LNCaP clone FGC (cell line): ENCODE measurements at places on chromosomes 7 and 10.

DNA sequence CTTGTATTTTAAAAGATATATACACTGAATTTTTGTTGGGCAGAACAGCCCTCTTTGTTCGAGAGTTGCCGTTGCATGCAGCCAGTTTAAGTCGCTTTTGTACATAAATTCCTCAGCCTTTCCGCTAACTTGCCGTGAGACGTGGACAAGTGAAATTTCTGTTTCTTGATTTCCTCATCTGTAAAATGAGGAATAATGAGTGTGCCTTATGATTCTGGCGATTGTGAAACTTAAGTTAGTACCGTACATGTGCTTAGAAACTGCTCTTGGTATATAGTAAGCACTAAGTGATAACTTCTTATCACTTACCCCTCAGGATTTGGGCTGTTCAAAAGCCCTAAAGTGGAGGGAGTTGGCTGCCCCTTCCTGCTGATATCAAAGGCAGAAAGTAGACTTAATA lies 1.4 kb downstream of the CCNJ start:
- DNase-seq, result no peak

DNA sequence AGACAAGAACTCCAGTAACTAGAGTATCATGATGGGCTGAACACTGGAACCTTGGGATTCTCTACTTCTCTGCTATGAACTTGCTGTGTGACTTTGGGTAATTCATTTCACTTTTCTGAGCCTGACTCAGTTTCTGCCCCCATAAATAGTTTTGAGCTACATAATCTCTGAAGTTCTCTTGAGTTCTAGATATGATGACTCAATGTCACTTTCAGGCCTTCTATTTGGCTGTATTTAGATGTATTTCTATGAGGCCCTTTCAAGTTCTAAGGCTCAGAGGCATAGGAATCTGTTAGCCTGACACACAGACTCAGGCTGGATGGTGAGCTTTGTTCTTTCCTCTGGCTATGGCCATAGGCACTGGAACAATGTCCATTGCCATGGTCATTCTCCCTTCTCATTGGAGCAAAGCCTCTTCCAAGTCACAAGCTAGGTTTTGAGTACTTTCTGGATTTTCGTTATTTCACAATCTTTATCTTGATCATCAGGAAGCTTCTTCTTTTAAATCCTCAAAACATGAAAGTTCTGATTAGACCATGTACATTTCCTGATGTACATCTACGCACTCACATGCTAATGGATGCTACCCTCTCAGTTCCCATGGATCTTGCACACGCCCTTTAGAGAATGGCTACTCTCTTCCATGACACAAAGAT lies 101.6 kb downstream of the TES start:
- no peak for DNase-seq

DNA sequence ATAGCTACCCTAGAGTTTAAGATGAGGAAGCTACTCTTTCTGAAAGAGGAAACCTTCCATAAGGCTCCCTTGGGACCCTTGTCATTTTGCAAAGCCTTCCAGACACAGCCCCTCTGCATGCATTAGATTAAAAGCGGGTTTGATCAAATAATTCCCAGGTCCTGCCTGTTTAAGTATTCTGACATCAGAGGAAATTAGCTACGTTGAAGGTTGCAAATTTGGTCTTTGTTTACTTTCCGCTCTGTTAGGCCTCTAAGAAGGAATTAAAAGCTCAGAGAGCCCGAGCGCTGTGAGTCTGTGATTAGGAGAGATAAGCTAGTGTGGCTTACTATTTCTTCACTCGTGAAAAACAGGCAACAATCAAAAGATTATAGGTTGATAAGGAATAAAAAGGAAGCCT lies 1.4 kb upstream of the THSD7A start:
- DNase-seq, result no peak

- DNase-seq, result no peak
Measured at GRCh38 chr10:35577926-35578617, 27.1 kb upstream of the GJD4 start.

DNA sequence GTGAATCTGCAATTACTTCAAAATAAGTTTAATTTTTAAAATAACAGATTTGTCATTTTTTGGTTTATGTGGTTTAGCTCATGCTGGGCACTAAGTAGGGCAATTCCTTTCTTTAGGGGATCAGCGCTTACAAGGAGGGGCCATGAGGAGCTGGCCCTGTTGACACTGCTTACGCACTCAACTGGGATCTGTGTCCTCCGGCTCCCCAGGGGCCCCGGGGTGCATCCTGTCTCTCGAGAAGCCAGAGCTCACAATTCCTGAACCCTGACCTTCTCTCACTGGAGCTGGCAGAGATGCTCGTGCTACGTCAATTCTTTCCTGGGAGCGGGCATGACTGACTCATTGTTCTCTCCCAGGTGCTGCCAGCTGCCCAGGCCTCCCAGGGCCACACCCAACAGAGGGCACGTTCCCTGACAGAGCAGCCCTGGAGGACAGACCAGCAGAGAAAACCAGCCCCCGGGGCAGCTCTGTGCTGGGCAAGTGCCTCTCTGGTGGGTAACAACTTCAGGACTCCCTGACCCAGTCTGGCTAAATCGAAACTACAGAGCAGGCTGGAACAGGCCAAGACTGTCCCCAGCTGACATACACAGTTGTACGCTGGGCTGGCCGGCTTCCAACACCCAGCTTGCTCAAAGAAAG lies 36.8 kb downstream of the CTBP2 start:
- peak; percentile 55 for DNase-seq

DNA sequence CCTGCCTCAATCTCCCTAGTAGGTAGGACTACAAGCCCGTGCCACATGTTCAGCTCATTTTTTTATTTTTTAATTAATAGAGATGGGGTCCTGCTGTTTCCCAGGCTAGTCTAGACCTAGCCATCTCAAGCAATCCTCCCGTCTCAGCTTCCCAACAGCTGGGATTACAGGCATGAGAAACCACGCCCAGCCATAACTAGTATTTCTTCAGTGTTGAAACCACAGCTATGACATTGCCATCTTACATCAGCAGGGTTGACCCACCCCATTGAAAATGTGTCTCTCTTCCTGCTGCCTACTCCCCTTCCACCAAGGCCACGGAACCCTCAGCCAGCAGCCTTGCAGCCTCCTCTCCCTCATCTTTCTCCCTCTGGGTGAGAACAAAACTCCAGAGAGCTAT lies 62.1 kb upstream of the ZNF746 start:
- no peak for DNase-seq

- peak; percentile 50 for DNase-seq
Measured at GRCh38 chr10:22681783-22682183, 32.6 kb downstream of the PIP4K2A start.

DNA sequence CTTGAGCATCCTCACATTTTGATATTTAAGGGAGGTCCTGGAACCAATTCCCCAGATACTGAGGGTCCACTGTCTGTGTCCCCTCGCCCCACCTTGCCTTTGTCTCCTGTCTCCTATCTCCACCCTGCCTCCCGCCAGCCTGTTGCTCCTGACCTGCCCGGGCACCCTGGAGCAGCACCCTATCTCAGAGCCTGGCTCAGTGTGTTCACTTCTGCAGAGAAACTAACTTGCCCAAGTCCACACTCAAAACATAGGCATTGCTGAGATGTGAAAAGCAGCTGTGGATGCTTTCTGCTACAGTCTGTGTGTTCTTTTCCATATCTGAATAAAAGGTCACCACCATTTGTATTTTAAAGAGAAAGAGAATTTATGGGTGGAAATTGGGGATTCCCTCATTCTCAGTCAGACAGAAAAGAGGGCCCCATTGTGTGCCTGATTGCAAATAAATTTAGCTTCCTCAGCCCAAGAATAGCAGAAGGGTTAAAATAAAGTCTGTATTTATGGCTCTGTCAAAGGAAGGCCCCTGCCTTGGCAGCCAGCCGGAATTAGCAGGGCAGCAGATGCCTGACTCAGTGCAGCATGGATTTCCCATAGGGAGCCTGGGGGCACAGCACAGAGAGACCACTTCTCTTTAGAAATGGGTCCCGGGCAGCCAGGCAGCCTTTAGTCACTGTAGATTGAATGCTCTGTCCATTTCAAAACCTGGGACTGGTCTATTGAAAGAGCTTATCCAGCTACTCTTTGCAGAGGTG lies 161.3 kb downstream of the EGFR start:
- no peak for DNase-seq

- no peak for DNase-seq
Measured at GRCh38 chr7:130208516-130208915, 856 bp downstream of the SSMEM1 start.

GRCh38 chr10:132700156-132701098 lies 85.5 kb downstream of the NKX6-2 start:
- DNase-seq, result no peak

DNA sequence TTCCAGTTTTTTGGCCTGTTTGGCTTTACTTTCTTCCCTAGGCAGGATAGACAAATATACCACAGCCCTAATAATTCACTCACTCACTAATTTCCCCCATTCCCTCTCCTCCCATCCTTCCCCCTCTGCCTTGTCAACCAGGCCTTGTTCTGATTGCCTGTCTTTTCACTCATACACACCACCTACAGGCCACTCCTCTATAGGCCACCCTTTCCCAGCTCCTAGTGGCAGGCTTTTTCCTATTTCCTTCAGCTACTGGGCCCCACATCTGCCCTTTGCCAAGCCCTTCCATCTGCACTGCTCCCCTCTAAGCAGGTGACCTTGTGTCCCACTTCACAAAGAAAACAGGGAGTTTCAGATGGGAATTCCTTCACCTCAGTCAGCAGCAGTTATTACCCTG lies 59.8 kb upstream of the MSRB2 start:
- no peak for DNase-seq

DNA sequence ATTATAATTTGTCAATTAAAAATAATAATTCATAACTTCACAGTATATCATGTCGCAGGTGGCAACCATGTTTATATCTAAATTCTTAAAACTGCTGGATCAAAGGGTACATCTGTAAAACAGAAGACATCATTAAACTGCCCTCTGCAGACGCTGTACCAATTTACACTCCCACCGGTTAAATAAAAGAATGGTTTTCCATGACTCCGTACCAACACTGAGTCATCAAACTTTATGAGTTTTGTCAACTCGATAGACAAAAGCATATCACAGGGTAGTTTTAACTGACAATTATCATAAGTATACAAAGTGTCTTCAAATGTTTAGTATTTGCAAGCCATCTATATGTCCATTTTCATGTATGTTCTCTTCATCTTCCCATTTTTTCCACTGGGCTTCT lies 5.7 kb upstream of the GSTK1 start:
- no peak for DNase-seq

DNA sequence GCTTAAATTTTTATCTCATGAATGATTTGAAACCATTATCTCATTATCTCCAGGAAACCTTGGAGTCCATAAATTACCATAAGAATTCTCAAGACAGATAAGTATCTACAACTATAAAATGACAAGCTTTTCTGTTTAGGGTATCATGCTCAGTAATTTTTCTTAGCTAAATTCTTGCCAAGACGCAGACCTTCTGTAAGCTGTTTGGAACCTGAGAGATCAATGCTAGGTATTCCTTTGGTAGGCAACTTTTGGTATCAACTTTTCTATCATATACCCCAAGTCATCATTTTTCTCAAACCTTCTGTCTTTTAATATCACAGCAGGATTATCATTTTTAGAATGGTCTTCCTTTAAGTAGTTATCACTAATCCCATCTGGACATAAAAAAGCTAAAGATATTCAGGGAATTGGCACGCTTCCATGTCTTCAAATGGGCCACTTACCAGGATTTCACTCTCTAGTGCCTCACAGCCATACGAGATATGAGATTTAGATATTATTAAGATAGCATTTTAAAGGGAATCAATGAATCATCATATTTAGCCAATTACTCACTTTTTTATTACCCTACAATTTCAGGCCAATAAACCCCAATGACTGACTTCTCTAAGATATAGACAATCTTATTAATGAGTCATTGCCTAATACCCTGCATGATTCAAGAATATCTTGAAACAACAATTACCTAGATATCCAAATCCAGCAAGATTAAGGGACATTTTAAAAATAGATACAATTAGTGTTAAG lies 544.1 kb downstream of the HTR7 start:
- no peak for DNase-seq

- no peak for DNase-seq
Measured at GRCh38 chr10:44962870-44963738, 3.5 kb downstream of the RASSF4 start.

DNA sequence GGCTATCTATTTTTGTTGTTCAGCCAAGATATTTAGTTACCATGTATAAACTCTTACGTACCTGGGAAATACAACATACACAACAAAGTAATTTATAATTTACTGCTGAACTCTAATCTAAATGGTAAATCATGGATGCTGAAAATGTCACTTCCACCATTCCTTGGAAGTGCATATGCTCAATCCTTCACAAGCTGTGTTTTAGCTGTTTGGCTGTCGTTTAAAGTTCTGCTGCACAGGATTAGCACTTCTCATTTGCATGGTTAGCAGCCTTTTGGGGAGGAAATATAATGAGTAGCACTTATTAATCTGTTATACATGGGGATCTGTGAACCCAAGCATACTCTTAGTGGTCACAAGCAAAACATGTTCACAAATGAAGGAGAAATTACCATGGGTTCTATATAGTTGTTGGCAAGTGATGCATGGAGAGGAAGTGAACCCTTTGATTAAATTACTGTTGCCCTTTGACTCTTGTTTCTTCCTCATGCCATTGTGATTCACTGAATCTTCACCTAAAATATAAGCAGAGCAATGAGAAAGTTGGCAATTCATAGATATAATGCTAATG lies 18.5 kb downstream of the PIK3CG start:
- no peak for DNase-seq

DNA sequence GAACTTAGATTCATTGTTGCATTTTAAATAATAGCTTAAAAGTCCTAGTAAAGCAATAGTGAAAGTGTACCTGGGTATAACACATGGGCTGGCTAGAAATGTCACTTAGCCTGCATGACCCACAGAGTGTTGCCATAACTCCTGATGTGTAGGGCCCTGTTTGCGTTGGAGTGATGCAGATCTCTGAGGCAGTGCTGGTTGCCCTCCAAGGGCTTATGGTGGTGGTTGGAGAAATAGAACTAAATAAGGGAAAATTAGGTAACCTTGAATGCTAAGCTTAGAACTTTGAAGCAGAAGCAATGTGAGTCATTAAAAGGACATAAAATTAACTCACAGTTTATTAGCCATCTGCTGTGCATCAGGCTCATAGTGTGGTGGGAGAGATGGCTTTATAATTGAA lies 105.7 kb downstream of the CCNY start:
- DNase-seq, result no peak

- DNase-seq, result no peak
Measured at GRCh38 chr10:123772645-123773508, 106.7 kb downstream of the GPR26 start.

DNA sequence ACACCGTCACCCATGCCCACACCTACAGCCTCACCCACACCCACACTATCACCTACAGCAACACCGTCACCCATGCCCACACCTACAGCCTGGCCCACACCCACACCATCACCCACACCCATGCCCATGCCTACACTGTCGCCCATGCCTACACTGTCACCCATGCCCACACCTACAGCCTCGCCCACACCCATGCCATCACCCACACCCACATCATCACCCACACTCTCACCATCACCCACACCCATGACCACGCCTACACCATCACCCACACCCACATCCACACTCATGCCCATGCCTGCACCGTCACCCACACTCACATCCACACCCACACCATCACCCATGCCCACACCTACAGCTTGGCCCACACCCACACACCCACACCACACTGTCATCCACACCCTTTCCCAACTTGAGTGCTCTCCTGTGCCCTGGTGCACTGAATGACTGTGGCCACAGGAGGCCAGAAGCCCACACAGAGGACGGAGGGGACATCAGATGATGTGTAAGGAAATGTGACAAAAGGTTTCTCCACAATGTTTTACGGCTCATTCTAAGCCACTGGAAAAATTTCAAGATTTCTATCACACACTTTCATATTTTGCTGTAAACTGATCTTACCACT lies 153.3 kb downstream of the WDR37 start:
- DNase-seq, result no peak
